Globus pallidus (tissue), 1 donor: ENCODE measurements at places on chromosomes 7 and 10.
A peak's percentile ranks its signal among the peaks of the same experiment; 100 is the strongest.

DNA sequence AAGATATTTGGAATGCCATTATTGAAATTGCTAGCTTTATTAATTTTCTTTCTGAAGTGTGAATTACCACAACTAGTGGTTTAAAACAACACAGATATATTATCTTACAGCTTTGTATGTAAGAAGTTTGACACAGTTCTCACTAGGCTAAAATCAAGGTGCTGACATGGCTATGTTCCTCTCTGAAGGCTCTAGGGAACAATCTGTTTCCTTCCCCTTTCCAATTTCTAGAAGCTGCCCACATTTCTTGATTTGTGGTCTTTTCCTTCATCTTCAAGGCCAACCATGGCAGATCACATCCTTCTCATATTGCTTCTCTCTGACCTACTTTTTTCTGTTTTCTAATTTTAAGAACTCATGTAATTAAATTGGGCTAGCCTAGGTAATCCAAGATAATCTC is 43.3 kb upstream of the SLC26A3 start:
- peak; percentile 39 for DNase-seq

- DNase-seq, result no peak
Measured at GRCh38 chr10:121787169-121787568, 140.7 kb downstream of the ATE1 start.

DNA sequence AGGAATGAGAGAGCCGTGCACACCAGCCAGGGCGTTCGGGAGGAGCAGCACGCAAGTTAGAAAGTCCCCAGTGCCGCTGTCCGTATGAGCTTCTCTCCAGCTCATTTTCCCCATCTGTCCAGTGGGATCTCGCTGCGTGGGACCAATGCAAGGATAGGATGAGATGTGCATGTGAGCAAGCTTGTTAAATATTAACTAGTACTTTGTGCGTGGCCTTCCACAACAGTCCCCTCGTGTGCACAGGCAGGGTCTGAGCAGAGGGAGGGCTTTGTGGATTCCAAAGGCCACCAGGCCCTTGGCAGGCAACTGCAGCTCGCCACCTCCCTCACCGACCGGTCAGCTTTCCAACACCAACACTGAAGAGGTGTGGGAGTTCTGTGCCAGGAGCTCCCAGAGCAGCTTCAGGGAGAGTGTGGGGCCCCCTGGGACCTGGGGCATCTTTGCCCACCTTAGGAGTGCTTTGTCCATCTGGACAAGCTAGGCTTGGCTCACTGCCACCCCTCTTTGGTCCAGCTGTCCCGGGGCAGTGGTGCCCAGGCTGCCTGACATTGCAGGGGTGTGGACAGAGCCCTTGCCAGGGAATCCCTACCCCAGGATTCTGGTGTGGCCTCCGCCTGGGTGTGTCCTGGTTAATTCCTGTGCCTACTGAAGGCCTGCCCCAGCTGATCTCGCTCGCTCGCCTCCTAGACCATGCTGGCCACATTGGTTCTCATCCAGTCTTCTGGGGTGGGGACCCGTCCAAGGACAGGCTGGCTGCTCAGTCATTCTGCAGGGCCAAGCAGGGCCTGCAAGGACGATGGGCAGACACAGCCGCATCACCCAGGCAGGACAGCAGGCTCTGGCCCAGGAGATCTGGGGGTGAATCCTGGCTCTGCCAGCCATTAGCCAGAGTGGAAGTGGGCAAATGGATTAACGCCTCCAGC is 5.3 kb downstream of the FAM20C start:
- DNase-seq, result no peak

DNA sequence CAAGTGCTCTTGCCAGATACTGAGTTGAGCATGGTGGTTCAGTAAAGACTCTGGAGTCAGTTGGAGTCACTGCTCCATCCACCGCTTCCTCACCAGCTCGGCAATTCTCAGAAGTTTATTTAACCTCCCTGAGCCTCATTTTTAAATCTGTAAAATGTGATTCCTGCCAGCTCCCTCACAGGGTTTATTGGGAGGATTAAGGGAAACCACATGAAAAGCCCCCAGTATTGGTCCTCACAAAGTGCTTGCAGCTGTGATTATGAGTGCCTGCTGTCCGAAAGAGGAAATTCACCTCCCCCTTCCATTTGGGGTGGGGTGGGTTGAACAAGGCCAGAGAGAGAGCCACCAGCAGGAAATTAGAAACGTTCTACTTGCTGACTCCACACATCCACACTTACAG is 99.0 kb downstream of the AOAH start:
- DNase-seq, result peak; percentile 23
